Fibroblast of pulmonary artery (primary cell): ENCODE measurements at places on chromosomes 4 and X.

GRCh38 chrX:41616935-41617334 lies 71.8 kb upstream of the GPR34 start:
- no peak for DNase-seq

DNA sequence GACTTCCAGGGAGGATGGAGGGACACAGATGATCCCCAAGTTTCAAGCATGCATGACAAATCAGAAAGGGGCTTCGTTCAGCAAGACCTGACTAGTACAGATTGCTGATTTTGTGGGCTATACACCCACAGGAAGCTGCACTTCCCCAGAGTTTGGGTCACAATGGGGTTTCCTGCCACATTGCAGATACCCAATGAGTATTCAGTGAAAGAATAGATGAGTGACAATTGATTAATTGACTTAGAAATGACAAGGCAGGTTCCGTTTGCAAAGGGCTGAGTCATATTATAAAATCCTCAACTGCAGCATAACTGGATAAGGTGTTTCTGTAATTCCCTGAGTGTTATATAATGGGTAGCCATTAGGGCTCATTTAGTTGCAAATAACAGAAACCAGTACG lies 146.6 kb upstream of the TBL1X start:
- DNase-seq = no peak

DNA sequence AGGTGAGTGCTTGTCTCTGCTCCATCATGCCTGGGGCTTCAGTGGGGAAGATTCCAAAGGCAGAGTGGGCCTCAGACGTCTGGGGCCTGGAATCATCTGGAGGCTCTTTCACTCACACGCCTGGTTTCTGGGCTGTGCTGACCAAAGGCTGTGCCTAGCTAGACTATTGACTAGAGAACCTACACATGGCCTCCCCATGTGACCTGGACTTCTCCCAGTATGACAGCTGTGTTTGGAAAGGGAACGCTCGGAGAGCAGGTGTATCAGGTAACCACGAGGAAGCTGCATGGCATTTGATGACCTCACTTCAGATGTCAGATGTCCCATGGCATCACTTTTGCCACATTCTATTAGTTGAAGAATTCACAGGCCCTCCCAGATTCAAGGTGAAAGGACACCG lies 51.0 kb downstream of the ADGRL3 start:
- DNase-seq = no peak

DNA sequence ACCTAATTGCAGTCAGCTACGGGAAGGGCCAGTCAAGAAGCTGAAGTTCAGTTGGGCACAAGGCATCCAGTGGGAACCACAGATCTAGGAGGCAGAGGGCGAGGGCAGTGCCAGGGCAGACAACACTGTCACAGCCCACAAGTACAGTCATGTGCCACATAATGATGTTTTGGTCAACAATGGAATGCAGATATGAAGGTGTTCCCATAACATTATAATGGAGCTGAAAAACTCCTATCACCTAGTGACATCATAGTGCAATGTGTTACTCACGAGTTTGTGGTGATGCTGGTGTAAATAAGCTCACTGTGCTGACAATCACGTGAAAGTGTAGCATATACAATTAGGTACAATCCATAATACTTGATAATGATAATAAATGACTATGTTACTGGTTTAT lies 4.5 kb upstream of the TMEM255A start:
- DNase-seq = no peak

GRCh38 chrX:108399418-108400165 lies 38.6 kb downstream of the COL4A6 start:
- DNase-seq = peak; percentile 49

DNA sequence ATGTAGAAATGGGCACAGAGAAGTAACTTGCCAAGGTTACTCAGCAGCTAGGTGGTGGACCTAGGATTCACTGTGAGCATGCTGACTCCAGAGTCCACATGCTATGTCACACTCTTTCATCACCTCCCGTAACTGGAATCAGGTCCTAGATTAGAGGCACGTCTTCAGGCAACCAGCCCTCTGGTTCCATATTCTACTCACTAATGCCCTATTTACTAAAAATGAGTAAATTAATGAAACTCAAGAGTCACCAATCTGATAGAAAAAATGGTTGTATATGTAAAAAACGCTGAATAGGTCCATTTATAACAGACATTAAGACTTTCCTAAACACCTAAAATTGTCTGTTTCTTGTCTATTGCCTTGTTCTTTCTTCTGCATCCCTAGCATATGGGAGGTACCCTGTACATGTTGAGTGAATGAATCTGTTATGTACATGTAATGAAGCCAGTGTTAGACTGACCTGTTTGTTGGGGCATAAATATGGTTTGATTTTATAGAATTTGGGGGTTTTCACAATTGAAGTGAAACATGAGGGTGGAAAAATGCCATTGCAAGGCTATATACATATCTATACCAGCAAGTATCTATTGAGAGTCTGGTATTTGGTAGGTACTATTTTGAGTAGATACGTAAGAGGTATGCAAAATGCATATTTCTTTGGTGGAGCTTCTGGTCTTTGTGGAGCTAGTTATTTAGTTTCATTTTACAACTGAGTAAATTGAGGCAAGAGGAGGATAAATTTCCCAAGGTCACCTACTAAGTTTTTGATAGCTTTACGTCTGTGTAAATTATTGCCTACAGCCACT lies 7.5 kb upstream of the RUFY3 start:
- DNase-seq = peak; percentile 21

DNA sequence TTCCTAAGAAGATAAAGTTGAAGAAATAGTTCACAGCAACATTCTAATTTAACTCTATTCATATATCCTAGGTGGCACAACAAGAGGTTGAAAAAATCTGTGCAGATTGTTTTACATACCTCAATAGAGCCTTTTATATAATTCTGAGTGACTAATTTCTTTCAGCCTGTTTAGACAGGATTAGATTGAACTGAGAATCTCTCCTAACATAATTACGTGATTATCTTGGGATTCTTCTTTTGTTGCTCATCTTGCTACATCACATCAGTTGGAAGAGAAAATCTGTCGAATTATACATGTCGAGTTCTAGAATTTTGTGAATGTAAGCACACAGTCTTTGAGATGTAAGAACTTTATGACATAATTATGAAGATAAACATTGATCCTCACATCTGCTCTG lies 1873.7 kb upstream of the IGFBP7 start:
- DNase-seq = no peak

DNA sequence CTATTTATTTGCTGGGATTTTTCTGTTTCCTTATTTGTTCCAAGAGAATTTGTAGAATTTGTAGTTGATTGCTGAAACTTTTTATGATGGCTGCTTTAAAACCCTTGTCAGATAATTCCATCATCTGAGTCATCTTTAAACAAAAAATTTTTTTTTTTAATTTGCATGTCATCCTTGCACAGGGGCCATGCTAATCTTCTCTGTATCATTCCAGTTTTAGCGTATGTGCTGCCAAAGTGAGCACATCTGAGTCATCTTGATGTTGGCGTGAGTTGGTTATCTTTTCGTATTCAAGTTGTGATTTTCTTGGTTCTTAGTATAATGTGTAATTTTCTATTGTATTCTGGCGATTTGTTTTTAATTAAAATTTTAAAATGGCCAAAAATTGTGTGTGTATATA lies 18.7 kb upstream of the ZNF157 start:
- DNase-seq = peak; percentile 37

GRCh38 chr4:91256751-91257150 lies 1047.0 kb upstream of the GRID2 start:
- no peak for DNase-seq

- DNase-seq = no peak
These were observed 107.9 kb upstream of the ELOVL6 start for GRCh38 chr4:110306303-110306702.

DNA sequence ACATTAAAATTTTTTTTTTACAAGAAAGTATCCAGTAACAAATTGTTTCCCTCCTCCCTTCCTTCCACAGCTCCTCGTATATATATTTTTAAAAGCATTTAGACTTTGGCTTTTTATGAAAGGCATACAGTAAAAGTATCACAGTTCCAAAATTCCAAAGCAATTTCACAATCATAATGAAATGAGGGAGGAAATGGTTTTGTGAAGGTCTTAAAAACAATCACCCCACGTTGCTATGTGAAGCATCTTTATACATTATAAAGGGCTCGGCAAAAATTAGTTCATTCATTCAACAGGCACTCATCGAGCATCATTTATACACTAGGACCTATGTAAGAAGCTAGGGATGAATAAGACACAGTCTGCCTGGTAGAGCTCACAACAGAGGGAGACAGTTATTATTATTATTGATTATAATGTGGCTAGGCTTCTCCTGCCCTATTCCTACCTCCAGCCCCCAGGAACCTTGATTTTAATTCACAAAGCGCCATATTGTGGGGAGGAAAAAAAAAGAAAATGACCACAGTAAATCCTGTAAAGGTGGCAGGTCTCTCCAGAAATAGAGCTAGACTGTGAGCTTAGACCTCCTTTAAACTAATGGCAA lies 239.9 kb downstream of the MAML3 start:
- DNase-seq = peak; percentile 88

DNA sequence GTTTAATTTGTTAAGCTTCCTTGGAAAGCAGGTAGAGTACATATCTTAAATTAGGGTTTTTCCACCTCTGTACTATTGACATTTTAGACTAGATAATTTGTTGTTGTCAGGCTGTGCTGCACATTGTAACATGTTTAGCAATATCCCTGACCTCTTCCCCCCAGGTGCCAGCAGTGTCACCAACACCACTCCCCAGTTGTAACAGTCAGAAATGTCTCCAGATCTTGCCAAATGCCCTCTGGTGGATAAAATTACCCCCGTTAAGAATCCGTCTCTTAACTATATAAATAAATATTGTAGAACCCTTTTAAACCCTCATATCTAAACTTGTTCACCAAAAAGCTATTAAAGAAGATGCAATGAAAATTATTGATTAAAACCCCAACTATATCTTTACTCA lies 161.5 kb downstream of the ARHGAP6 start:
- no peak for DNase-seq

- no peak for DNase-seq
These were observed 310.8 kb upstream of the BOD1L1 start for GRCh38 chr4:13938299-13938698.

DNA sequence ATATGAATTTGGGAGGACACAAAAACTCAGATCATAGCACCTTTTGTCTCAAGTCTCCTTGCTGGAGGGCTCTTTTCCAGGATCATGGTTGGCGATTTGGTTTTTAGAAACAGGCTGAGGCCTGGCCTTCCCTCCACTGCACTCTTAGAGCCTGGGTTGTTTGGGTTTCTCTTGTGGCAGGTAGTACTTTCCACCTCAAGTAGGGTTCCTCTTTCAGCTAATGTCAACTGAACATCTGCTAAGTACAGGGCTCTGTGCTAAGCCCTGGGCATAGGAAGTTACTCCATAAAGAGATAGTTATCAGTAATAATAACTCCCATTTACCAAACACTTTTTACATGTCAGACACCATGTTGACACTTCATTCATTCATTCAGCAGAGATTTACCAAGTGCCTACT lies 28.2 kb upstream of the APLN start:
- DNase-seq = no peak

DNA sequence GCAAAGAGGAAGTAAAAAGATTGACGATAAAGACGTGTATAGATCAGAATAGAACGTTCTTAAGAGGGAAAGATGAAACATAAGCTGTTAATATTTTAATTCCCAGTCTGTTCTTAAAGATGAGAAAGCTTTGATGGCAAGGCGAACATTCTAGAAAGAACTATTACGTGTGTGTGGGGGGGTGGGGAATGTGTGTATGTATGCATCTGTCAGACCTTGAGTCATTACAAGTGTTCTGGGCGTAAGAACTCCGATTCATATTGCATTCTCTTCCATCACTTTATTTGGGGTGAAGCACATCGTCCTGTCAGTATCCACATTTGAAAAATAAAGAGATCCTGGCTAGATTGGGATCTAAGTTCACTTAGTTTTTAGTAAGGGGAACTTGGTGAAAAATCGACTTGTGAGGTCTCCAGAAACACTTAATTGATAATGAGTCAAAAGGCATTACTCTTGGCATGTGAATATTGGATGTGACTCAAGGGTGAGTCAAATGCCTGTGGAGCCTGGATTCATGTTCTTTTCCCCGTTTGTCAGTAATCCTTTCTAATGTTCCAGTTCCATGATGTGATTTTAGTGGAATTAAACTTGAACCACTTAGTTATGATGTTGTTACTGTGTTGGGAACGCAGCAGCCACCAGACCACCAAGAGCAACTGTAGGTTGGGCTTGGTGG lies 3.1 kb downstream of the SMS start:
- peak; percentile 63 for DNase-seq

- no peak for DNase-seq
These were observed 28.8 kb upstream of the PPP2R2C start for GRCh38 chr4:6501171-6501570.

- DNase-seq = no peak
These were observed 513.1 kb upstream of the CNKSR2 start for GRCh38 chrX:20861113-20861512.

DNA sequence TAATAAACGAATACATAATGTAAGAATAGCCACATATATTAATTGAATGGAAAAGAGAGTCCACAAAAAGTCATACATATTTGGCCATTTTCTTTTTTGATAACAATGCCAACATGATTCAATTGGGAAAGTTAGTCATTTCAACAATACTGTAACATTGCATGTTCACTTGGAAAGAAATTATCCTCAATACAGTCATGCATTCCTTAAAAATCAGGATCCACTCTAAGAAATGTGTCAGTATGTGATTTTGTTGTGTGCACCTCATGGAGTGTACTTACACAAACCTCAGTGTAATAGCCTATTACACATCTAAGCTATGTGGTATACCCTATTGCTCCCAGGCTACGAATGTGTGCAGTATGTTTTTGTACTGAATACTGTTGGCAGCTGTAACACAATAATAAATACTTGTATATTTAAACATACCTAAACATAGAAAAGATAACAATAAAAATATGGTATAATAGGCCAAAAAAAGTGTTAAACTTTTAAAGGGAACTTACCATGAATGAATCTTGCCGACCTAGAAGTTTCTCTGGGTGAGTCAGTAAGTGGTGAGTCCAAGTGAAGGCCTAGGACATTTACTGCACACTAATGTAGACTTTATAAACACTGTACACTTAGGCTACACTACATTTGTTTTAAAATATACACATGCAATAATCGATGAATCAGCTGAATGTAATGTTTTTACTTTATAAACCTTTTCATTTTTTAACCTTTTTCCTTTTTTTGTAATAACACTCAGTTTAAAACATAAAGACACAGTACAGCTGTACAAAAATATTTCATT lies 806.8 kb downstream of the PCDH18 start:
- DNase-seq = peak; percentile 2

DNA sequence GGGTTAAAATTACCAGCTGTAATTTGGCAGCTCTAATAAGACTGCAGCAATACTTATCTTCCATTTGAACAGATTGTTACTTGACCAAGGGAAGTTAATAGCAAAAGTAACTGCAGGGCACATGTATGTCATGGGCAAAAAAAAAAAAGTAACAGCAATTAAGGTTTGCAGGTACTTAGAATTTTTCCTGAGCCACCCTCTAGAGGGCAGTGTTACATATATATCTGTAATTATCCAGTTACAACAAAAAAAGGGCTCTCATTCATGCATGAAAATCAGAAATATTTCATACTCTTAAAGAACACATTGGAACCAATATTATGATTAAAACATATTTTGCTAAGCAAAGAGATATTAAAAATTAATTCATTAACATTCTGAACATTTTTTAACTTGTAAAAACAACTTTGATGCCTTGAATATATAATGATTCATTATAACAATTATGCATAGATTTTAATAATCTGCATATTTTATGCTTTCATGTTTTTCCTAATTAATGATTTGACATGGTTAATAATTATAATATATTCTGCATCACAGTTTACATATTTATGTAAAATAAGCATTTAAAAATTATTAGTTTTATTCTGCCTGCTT lies 25.1 kb downstream of the XIAP start:
- peak; percentile 69 for DNase-seq
